Activated CD8-positive, alpha-beta memory T cell treated with anti-CD3 and anti-CD28 coated beads for 4 hours (primary cell): ENCODE measurements at places on chromosomes 2 and 18.

GRCh38 chr18:76953156-76953555 lies 130.8 kb downstream of the ZNF236 start:
- DNase-seq, result no peak

DNA sequence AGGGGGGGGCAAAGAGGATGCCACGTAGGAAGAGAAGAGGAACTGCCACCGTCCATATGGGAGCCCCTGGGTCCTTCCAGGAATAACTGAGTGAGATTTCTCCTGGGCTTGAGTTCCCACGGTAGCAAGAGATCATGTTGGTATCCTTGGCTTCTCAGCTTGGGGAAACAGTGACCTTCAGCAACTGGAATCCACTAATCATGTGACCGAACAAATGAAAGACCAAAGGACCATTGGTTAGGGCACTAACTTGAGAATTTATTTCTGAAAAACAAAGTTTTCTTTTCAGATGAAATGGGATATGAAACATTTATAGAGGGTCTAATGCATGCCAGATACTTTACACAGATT lies 259.4 kb upstream of the ID2 start:
- DNase-seq, result no peak

- DNase-seq, result no peak
Observed at GRCh38 chr2:69490486-69490885, 53.3 kb upstream of the NFU1 start.

- no peak for DNase-seq
Observed at GRCh38 chr2:152573168-152573567, 144.1 kb downstream of the PRPF40A start.

GRCh38 chr2:207254591-207255464 lies 89.1 kb upstream of the KLF7 start:
- DNase-seq, result no peak

- DNase-seq, result no peak
Observed at GRCh38 chr2:101770726-101771125, 73.2 kb downstream of the MAP4K4 start.

DNA sequence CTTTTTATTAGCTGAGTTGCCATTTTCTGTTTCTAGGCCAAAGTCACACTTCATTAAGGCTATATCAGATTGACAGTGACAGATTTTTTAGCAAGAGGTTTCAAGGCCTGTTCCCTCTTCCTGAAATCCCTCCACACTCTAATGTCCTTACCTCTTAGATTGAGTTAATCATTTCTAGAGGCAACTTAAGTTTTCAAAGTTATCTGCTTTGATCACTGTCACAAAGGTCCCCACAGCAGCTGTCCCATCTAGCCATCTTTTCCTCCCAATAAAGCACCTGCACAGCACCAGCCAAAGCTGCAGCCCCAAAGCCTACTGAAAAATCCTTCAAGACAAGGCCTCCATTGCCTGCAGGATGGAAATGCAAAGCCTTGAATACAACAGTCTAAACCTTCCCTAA lies 13.4 kb downstream of the AMMECR1L start:
- no peak for DNase-seq

GRCh38 chr2:157257312-157258252 lies at the start of gene GALNT5:
Gene GALNT5, plus strand, starts transcription at chr2:157257705. Its CDS starts 378 bp downstream, at chr2:157258083.
- no peak for DNase-seq

GRCh38 chr2:205058409-205058808 lies 513.1 kb downstream of the PARD3B start:
- DNase-seq, result no peak

GRCh38 chr2:24024018-24024417 lies 14.1 kb downstream of the MFSD2B start:
- DNase-seq, result no peak

DNA sequence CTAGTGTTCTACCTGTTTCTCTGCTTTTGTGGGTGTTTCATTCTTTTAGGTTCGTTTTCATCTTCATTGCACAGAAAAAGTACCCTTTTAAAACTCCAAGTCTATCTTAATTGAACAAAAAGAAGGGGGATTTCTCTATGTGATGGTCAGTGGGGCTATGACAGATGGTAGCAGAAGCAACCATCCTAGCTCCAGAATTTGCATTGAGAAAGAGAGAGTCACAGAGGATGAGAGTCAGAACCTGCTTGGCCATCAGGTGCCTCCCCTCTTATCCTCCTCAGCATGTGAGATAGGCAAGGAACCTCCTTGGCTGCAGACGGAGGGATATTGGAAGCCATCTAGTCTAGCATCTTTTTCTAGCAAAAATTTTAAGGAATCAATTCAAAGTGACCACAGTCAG lies 398.0 kb upstream of the DCC start:
- DNase-seq, result no peak
